NCI-H1436 (cell line): ENCODE measurements at places on chromosomes 11 and 22.

DNA sequence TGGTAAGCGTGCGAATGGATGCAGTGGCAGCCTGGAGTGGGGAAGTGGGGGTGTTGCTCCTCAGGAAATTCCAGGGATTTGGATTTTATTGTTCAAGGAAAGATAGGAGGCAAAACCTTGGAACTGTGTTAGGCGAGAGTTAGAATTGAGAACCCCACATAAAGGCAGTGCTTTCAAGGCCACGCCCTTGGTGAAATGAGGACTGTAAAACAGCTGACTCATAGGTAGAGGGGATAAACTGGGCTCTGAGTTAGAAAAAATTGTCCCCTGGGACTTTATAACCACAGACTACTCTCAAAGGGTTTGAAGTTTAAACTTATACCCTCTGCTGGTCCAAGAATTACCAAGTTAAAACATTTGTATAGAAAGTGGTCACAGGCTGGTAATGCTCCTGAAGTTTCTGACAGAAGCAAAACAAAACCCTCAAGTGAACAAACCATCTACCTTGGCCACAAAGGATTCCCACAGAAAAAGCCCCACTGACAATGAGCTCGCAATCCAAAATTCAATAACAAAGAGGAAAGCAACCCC, 250.3 kb upstream of the TBCEL start:
- DNase-seq = no peak

DNA sequence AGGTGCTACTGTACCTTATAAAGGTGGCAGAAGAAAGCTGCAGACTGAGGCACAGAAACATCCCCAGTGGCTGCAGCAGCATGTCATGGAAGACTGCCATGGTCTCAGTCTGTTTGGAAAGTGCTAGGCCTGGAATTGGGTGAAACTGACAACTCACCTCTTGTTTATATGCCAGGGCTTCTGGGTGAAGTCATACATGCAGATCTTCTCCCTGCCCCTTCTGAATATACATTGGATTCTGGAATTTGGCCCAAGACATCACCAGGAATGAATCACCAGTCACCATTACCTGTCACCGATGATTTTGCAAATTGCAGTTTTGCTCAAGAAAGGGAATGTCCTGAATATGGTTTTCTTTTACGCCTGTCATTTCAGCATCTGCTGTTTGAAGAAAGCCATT, at the start of gene PLET1:
Gene PLET1, minus strand, starts transcription at position 371 of the 400 bp plus-strand sequence. Its CDS starts 271 bp downstream, at position 100.
- DNase-seq = no peak

DNA sequence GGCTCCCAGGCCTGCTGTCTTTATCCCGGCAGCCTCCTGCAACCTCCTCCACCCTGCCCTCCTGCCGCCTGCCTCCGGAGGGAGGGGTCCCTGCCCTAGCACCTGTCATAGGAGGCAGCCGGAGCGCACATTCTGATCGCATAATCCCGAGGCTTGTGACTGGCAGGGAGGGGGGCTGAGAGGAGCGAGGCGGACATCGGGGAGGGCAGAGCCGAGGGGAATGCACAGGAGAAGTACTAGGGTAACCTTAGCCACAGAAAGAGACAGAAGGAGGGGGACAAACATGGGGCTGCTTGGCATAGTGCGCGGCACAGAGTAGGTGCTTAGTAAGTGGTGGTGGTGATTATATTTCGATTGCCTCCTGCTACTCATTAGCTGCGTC, 9.2 kb upstream of the ALX4 start:
- DNase-seq = no peak

- DNase-seq = no peak
Measured at GRCh38 chr11:117486059-117486458, 158.4 kb downstream of the CEP164 start.

DNA sequence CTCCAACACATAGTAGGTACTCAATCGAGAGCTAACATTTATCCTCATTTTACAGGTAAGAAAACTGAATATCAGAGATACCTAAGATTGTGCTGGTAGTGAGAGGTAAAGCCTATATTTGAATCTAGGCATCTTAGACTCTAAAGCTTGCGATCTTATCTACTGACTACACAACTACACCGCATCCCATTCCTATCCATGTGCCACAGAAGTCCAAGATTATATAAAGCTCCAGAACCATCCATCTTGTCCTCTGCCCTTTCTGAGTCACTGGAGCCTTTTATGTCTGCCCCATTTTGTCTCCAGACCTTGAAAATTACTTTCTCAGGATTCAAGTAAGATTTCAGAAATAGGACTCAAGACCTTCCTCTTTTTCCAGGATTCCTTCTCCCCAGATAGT, 84.4 kb downstream of the OR5AK2 start:
- no peak for DNase-seq

GRCh38 chr11:133896028-133896427, 50.7 kb upstream of the SPATA19 start:
- no peak for DNase-seq

DNA sequence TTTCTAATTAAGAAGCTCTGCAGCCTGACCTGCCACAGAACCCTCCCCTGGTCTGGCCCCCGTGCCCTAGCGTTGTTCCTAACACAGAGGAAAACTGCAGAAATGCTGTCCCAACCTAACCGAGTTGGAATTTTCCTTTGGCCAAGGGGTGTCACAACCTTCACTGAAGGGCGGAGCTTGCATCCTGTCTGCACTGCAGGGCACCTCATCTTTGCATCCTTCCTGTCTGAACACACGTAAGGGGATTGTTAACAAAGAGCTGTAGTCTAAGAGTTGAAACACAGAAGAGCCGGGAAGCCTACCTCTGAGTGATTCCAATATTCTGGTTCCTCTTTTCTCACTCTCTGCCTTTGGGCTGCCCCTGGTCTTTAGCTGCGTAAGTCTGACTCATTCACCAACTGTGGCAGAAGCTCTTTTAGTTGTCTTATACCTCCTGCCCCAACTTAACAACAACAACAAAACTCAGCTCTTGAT, 1.6 kb downstream of the DIXDC1 start:
- DNase-seq = no peak

DNA sequence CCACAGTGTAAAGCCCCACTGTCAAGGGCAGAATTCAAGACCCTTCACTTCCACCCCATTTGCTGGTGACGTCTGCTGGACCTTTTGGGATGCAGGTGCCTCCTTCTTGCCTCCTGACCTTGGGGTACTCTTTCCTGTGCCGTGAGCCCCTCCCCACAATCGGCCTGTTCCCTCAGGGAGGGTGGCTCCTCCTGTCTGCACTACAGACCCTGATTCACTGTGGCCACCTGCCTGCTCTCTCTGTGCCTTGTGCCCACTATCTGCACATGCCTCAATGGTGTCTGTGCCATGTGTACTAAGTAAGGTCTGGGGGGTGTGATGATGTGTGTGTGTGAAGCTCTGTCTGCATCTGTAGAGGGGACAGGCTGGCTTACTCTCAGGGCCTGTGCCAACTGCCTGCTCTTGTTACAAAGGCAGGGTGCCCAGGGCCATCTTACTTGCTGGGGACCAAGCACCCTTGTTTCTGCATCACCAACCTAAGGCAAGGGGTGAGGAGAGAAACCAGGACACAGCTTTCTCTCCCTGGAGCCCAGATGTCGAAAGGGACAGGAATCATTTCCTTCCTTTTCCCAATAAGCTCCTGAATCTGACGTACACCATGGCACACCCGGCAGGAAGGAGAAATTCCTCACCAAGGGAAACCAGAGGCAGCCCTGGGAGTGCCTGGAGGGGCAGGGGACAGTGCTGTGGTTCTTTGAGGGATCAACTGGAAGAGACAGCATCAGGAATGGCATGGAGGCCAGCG, 3.7 kb downstream of the PPM1F start:
- DNase-seq = no peak

DNA sequence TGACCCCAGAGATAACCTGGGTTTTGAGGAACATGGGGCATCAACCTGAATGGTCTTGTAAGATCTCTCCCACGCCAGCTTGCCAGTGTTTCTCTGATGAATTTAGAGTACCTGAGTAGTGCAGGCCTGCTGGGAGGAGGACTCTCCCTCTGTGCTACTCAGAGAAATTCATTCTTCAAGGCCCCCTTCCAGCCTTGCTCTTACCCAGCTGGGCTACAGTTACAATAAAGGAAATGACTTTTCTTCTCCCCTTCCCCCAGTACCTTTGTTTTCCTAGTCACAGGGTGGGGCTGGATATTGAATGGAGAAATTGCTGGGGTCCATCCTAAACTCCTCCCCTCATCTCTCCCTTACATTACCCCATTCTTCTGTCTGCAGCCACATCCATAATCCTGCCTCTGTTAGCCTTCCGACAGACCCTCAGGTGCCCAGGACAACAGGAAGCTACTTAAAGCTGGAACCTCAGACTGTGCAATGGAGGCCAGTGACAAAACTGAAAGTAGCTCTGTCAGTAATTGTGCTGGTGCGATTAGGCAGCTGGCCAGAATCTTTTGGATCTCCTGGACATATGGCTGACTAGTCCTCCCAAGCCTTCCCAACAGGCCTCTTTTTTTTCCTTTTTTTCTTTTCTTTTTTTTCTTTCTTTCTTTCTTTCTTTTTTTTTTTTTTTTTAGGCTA, 17.4 kb downstream of the LIMK2 start:
- DNase-seq = no peak

- peak; percentile 33 for DNase-seq
Measured at GRCh38 chr11:9047964-9048523, 43.4 kb downstream of the SCUBE2 start.

DNA sequence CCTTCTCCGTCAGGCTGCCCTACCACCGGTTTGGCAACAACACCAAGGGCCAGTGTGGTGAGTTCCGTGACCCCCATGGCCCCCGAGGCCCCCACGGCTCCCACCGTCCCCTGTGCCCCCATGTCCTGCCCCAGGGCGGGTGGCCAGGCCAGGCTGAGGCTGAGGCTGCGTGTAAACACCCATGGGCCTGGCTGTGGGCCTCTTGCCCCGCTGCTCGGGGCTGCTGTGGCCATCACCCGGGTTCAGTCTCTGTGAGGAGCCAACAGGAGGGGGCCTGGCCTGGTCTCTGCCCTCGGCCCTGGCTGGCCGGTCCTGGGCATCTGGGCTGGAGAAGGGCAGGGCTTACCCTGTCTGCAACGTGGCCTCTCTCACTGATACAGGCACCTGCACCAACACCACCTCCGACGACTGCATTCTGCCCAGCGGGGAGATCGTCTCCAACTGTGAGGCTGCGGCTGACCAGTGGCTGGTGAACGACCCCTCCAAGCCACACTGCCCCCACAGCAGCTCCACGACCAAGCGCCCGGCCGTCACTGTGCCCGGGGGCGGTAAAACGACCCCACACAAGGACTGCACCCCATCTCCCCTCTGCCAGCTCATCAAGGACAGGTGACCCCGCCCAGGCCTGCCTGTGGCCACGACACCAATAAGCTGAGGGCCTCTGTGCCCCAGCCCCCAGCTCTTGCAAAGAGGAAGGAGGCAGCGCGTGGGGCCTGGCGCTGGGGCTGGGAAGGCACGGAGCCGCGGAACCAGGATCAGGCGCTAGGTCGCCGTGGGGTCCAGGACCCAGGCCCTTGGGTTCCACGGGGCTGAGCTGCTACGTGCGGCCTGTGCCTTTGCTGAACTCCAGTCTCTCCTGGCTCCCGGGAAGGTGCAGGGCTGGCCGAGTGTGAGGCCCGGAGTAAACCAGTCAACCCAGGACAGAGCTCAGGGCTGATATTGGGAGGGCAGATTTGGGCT, 29.0 kb downstream of the MUC2 start:
- no peak for DNase-seq

- no peak for DNase-seq
Measured at GRCh38 chr22:36746375-36746970, 29.4 kb downstream of the IFT27 start.

DNA sequence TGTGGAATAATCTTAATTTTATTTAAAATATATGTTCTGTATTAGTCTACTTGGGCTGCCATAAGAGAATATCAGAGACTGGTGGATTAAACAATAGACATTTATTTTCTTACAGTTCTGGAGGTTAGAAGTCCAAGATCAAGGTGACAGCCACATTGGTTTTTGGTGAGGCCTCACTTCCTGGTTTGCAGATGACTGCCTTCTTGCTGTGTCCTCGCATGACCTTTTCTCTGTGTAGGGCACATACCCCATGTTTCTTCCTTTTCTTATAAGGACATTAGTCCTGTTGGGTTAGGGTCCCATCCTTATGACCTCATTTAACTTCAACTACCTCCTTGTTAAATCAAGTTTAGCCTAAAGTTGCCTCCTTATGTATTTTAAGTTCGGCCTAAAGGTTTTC, 202.7 kb upstream of the MPPED2 start:
- no peak for DNase-seq

DNA sequence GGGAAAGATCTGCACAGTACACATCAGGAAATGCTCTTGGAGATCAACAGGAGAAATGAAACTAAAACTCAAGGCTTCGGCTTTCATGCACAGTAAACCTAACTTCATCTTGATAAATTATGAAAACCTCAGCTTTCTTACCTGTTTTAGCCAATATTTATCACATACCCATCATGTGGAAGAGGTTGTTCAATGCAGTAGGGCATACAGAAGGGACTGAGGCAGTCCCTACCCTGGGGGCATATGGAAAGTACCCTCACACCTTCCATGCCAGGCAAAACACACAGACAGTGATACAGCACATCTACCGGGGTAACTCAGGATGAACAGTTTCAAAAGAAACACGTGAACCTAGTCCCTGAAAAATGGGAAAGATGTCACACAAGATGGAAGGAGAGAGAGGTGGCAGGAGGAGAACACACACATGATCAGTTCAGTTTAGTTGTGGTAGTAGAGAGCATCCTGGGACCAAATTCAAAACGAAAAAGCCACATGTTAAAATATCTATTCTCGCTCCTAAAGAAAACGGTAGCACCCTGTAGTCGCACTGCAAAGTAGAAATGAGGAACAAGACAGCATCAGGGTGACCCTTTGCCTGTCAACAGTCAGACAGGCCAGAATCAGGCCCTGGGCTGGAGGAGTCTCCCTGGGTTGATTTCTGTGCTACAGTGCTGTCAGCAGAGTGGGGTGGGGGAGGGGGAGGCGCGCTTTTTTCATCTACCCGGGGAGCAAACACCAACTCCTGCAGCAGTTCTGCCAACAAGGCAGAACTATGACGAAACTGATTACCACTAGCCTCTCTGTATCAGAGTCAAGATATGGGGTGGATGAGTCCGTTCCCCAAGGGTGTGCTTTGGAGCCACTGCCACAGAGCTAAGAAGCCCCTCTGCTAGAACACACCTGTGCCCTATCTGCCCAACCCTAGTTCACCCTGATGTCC, 1.3 kb downstream of the HIRA start:
- DNase-seq = no peak

- DNase-seq = no peak
Measured at GRCh38 chr22:20226077-20226716, 41.9 kb downstream of the RTN4R start.

DNA sequence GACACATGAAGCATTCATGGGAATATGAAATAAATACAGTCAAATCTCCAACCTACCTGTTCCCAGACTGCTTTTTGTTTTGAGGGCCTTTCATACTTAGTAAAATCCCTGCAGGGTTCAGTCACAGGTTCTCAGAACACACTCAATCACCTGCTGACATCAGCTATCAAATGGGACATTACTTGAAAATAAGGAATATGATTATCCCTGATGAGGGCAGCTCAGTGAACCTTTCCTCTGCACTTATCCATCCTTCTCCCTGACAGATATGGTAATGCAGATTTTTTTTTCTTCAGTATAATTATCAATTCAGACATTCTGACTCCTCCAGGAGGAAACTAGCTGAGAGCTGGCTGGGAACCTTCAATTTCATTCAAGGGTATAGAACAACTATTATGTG, 1127.4 kb upstream of the CCDC90B start:
- no peak for DNase-seq

GRCh38 chr22:41642331-41643110, 21.4 kb downstream of the XRCC6 start:
- no peak for DNase-seq
